ENCODE measurements at places on chromosomes 6 and 20.

GRCh38 chr20:7272512-7272911, 505.0 kb downstream of the BMP2 start:
- DNase-seq = peak; percentile 36

DNA sequence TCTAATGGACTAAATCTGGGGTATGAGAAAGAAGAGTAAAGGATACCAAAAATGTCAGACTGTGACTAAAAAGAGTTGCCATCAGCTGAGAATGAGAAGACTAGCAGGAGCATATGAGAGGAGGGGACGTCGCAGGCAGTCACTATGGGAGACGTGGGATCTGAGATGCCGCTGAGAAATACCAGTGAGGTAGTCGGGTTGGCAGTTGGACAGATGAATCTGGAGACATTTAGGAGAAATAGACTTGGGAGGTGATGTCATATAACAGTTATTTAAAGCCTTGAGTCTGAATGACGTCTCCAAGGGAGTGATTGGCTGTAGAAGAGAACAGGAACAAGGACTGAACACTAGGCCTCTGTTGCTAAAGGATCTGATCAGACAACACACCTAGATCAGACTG, 51.5 kb upstream of the TRIM26 start:
- DNase-seq = no peak

GRCh38 chr6:72466971-72467566, 154.8 kb upstream of the KCNQ5 start:
- DNase-seq = no peak

- no peak for DNase-seq
These were observed 91.0 kb downstream of the HIVEP1 start for GRCh38 chr6:12103158-12103557.

DNA sequence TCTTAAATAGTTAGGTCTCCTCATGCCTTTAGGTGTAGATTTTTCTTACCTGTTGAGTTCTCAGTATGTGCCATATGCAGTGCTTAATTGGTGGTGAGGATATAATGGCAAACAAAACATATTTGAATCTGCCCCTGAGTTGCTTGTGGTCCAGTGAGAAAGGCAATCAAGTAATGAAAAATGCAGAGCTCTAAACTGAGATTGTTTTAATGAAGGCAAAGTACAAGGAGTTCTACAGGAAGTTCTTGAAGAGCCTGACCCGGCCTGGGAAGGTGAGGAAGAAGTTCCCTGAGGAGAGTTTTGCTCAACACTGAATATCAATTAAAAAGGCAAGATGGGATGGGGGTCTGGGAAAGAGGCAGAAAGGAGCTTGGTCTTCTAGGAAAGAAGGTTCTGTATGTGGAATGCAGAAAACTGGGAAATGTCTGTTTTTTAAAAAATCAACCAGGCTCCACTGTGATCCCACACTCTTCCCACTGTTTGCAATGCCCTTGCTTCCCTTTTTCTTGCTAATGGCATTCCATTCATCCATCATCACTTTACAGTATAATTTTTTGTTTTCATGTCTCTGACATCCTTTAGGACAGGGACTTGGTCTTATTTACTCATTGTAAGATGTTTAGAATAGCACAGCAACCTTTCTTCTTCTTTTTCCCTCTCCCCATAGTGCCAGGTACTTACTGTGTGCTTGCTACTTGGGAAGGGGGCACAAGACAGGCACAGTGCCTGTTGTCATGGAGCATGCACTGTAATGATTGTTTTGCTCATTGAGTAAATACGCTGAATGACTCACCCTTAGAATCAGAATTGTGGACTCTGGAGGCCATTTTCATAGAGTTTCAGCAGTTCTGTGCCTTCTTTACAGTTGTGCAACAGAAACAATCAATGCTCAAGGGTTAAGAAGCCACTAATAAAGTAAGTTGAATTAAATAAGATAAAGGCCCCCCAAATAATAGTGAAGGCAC, 64.3 kb downstream of the ANKS1A start:
- no peak for DNase-seq

Measured in SHP77 treated with DMSO at 0.1 percent for 48 hours (cell line).